ENCODE measurements at places on chromosomes 3 and 15.
A peak's percentile ranks its signal among the peaks of the same experiment; 100 is the strongest.

GRCh38 chr3:143241481-143241951, 121.9 kb downstream of the CHST2 start:
- no peak for DNase-seq

DNA sequence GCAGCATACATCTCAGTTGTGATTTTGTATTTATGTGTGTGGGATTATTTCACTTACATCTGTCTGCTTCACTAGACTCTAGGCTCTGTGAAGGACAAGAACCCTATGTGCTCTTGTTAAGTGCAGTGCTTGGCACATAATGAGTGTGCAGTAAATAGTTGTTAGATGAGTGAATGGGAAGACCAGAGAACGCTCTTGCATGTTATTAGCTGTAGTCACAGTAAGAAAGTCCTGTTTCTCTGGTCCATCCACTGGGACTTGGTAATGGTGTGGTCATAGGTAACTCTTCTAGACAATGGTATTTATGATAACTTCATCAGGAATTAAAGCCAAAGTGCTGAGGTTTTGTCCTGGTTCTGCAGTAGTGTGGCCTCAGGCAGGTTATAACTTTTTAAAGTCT, 1.4 kb upstream of the AQP9 start:
- DNase-seq: no peak

- DNase-seq: peak; percentile 45
These were observed 60.5 kb upstream of the KLF13 start for GRCh38 chr15:31265871-31266711.

GRCh38 chr3:32700244-32700643, 15.3 kb downstream of the CNOT10 start:
- DNase-seq: no peak

DNA sequence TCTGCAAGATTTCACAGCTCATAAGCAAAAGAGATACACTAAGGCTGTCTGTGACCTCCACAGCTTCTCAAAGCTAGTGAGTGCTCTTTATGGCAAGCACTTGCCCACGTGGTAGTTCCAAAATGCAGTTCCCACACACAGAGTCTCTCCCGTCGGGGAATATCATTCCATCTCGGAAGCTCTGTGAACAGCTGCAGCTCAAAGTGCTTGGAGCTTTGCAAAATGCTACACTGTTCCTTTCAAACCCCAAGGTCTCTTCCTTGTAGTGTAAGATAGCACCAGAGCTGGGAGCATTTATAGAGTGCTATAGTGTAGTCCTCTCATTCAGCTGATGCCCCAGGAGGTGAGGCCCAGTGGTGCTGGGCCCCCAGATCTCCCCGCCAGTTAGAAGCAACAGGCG, 36.1 kb downstream of the ST6GAL1 start:
- DNase-seq: no peak

GRCh38 chr3:56055951-56056350, 412.3 kb downstream of the ERC2 start:
- no peak for DNase-seq

DNA sequence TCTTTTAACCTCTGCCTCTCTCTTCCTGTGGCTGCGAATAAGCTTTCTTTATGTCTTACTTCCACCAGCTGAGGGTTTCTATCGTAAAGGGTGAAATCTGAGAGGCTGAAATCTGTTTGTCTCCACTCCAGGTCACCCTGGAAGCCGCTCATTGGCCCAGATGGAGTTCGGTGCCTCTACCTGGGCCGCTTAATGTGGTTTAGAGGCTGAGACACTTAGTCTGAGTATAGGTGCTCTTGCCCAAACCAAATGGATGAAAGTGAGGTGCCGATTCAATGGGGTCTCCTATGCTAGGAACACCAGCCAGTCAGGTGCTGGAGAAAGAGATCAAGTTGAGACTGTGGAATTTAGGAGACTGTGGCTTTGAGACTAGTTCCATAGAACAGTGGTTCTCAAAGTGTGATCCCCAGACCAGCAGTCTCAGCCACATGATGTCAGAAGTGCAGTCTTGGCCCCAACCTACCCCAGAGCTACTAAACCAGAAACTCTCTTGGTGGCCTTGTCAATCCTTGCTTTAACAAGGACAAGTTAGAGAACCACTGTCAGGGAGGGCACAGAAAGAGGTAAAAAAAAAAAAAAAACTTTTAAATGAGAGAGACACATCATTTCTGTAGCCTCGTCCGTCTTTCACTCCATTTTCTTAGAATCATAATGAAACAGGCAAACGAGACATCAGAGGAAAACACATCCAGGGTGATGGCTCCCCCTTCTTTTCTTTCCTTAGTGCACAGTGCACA, 54.9 kb upstream of the CCR2 start:
- no peak for DNase-seq

- DNase-seq: no peak
These were observed 26.9 kb upstream of the CA12 start for GRCh38 chr15:63408524-63408923.

DNA sequence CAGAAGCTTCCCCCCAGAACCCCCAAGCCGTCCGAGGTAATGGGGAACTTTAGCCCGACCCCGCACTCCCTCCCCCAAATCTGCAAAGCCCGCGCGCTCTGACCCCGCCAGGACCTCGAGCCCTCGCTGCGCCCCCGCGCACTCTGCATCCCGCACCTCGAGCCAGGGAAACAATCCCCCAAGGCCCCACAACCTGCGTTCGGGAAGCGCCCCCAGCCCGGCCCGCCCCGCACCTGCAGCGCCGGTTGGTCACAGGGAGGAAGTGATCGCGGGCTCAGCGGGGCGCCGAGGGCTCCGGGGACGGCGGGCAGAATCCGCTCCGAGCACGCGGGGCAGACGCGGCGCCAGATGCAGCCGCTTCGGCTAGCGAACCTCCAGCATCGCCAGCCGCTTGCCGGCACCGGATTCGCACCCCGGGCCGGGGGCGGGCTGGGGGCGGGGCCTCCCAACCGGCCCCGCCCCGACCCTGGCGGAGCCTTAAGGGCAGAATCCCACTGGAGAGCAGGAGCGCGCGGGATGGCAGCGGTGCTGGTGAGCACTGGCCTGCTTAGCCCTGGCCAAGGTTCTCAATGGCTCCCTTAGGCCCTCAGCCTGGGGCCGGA, at the start of gene CAMKV:
TSS of gene CAMKV (minus strand) at position 382 of the 602 bp plus-strand sequence. CDS start 7,518 bp downstream, outside the sequence.
- peak; percentile 86 for DNase-seq

DNA sequence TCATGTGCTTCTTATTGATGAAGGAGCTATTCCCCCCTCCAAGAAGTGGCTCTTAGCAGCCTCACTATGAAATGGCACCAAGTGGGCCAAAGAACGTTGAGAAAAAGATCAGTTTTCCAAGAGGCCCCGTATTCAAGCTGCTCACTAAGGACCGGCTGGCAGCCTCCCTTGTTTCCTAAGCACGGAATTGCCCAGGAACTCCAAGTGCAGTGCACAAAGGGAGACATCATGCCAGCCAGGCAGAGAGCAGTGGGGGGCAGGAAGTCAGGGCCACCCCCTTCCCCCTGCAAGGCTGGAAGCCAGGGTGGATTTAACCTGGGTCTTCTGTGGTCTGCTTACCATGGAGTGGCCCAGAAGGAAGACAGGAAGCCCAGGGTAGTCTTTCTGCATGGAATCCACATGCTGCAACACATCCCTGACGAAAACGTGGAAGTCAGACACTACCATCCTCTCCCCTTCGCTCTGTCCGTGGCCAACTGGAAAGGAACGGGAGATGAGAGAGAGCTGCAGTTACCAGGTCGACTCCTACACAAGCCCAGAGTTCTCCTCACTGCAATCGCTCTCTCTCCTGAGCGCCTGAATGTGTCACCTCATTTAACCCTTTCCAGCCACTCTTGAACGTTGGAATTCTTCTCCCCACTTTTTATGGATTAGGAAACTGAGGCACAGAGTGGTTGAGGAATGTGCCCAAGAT, 49.5 kb downstream of the ABTB1 start:
- no peak for DNase-seq

- peak; percentile 86 for DNase-seq
These were observed 75.5 kb downstream of the RBPMS2 start for GRCh38 chr15:64699751-64700388.
